CD4-positive, alpha-beta memory T cell (primary cell): ENCODE measurements at places on chromosomes 4 and X. TPM values are rescaled to one million over a fixed set of nuclear protein-coding genes. Genes with fewer than 3 reads are reported as not detected.

DNA sequence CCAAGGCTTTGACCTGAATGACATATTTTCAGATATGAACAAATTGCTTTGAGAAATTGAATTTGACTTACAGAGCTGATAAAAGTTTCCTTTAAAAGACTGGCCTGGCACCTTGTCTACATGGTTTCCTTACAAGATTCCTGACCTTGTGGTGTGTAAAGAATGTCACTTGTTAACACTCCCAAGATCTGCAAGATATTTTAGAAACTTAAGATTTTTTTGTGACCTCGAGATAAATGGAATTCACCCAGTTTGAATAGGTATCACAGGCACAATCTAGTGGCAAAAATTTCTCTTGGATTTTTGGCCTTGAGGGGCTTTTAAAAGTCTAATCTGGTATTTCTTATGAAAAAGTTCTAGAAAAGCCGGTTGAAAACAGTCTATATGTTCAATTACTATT, 1568.9 kb upstream of the IGFBP7 start:
- no peak for DNase-seq
- H3K4me3 ChIP-seq: no peak overlapping the region
- no peak overlapping the region for H3K27ac ChIP-seq

- no peaks in the 10 kb centered on the region for H3K27me3 ChIP-seq
- no peaks in the 10 kb centered on the region for H3K4me1 ChIP-seq
- H3K27ac ChIP-seq: no peak overlapping the region
- no peak for DNase-seq
Measured at GRCh38 chr4:108611365-108611764, 9.0 kb upstream of the RPL34 start.

GRCh38 chr4:7052923-7053715, 9.9 kb downstream of the TADA2B start:
- peaks cover 32% of the 10 kb centered on the region for H3K36me3 ChIP-seq
- H3K27ac ChIP-seq: no peak overlapping the region
- DNase-seq: no peak
- H3K27me3 ChIP-seq: no peaks in the 10 kb centered on the region
- no peak overlapping the region for H3K4me3 ChIP-seq

GRCh38 chr4:42703813-42704212, 46.9 kb upstream of the ATP8A1 start:
- no peaks in the 10 kb centered on the region for H3K4me1 ChIP-seq
- no peak overlapping the region for H3K4me3 ChIP-seq
- H3K27me3 ChIP-seq: no peaks in the 10 kb centered on the region
- DNase-seq: no peak
- H3K27ac ChIP-seq: no peak overlapping the region

- peaks cover 22% of the 10 kb centered on the region for H3K4me1 ChIP-seq
- H3K27me3 ChIP-seq: no peaks in the 10 kb centered on the region
- H3K27ac ChIP-seq: no peak overlapping the region
- no peak overlapping the region for H3K4me3 ChIP-seq
- peaks cover 27% of the 10 kb centered on the region for H3K36me3 ChIP-seq
- no peak for DNase-seq
Measured at GRCh38 chr4:122224348-122224747, 72.2 kb downstream of the BLTP1 start.

DNA sequence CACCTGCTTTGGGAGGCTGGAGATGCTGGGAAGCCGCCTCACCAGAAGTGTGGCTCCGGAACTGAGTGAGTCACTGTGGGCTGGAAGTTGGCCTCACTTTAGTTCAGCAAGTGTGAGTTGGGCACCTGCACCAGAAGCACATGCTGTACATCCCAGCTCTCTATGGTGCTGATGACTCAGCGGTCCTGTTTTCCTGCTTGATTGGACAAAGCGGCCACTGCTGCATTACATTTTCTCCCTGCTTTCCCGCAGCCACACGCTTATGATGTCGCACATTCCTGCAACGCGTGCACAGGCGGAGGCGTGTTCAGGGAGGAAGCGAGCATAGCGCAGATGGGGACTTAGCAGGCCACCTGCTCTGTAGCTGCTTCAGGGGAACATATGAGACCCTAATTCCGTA, 26.7 kb upstream of the CLDN34 start:
- H3K36me3 ChIP-seq: no peaks in the 10 kb centered on the region
- H3K27ac ChIP-seq: no peak overlapping the region
- no peak overlapping the region for H3K4me3 ChIP-seq
- DNase-seq: no peak

GRCh38 chrX:50327235-50327634, 122.7 kb downstream of the CCNB3 start:
- no peak overlapping the region for H3K27ac ChIP-seq
- no peaks in the 10 kb centered on the region for H3K4me1 ChIP-seq
- DNase-seq: no peak
- H3K36me3 ChIP-seq: no peaks in the 10 kb centered on the region
- H3K27me3 ChIP-seq: no peaks in the 10 kb centered on the region
- no peak overlapping the region for H3K4me3 ChIP-seq

GRCh38 chr4:89358935-89359638, 51.5 kb upstream of the GPRIN3 start:
- no peak overlapping the region for H3K27ac ChIP-seq
- no peaks in the 10 kb centered on the region for H3K27me3 ChIP-seq
- H3K4me3 ChIP-seq: no peak overlapping the region
- H3K4me1 ChIP-seq: no peaks in the 10 kb centered on the region
- no peaks in the 10 kb centered on the region for H3K36me3 ChIP-seq

DNA sequence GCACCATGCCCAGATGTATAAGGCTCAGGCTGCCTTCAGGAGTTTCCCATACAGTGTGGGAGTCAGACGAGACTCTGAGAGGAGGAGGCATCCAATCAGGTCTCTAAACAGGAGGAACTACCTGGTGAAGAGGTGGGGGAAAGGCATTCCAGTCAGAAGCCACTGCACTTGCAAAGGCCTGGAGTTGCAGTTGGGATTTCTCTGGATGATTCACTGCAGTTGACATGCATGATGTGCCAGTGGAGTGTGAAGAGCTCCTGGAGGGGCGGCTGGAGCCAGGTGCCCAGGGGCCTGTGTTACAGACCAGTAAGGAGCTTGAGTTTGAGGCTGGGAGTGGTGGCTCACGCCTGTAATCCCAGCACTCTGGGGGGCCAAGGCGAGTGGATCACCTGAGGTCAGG, 339.1 kb downstream of the ARHGAP10 start:
- H3K27me3 ChIP-seq: no peaks in the 10 kb centered on the region
- no peak overlapping the region for H3K27ac ChIP-seq
- no peak overlapping the region for H3K4me3 ChIP-seq
- no peak for DNase-seq
- no peaks in the 10 kb centered on the region for H3K36me3 ChIP-seq
- H3K4me1 ChIP-seq: no peaks in the 10 kb centered on the region

- H3K36me3 ChIP-seq: no peaks in the 10 kb centered on the region
- DNase-seq: no peak
- no peaks in the 10 kb centered on the region for H3K27me3 ChIP-seq
- no peaks in the 10 kb centered on the region for H3K4me1 ChIP-seq
- no peak overlapping the region for H3K4me3 ChIP-seq
- H3K27ac ChIP-seq: no peak overlapping the region
Measured at GRCh38 chr4:188023682-188024081, 28.1 kb downstream of the ZFP42 start.

IL9R gene
- total RNA-seq: 22.9 TPM

NDNF gene
- not detected for total RNA-seq

CPE gene
- not detected for total RNA-seq

ERVMER34-1 gene
- total RNA-seq: not detected

NMU gene
- not detected for total RNA-seq

GBA3 gene
- total RNA-seq: not detected

TIGD4 gene
- 0.17 TPM for total RNA-seq
